ENCODE measurements at places on chromosomes 12 and 14.
A peak's percentile ranks its signal among the peaks of the same experiment; 100 is the strongest.

DNA sequence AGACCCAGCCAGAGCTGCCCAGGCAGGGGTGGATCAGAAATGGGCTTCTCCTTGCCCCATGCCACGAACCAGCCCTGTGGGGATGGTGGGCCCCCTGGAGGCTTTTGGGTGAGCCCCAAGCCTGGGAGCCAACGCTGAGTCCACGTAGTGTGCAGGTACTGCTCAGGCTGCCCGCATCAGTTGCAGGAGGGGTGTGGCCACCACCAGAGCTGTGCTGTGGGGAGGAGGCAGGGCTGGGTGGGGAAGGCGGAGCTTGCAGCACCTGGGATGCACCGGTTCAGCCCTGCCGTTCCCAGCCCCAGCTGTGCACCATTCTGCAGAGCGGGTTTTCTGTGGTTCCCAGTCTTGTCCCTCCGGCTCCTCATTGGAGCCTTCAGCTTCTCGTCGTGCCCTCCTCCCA lies 36.3 kb downstream of the IL31 start:
- DNase-seq, result no peak

GRCh38 chr12:20602641-20603391 lies 92.3 kb upstream of the SLCO1C1 start:
- peak; percentile 84 for DNase-seq

DNA sequence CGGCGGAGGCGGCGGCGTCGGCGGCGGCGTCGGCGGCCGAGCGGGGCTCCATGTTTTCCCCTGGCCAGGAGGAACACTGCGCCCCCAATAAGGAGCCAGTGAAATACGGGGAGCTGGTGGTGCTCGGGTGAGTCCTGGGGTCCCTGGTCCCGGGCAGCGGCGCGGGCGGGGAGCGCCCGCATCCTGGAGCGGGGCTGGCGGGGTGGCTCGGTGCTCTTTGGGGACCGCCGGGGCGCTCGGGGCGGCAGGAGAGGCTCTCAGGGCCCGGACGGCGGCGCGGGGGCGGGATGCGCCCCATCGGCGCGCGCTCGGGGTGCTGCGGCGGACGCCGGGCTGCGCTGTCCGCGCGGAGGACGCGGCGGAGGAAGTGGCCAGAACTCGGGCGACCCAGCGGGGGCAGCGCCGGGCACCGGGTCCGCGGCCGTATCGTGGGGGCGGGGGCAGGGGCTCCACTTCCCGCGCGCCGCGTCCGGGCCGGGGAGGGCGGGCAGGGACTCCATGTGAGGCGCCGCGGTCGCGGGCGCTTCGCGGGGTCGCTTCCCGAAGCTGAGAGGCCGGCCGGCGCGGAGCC lies 485 bp downstream of the PELI2 start:
- peak; percentile 9 for DNase-seq

DNA sequence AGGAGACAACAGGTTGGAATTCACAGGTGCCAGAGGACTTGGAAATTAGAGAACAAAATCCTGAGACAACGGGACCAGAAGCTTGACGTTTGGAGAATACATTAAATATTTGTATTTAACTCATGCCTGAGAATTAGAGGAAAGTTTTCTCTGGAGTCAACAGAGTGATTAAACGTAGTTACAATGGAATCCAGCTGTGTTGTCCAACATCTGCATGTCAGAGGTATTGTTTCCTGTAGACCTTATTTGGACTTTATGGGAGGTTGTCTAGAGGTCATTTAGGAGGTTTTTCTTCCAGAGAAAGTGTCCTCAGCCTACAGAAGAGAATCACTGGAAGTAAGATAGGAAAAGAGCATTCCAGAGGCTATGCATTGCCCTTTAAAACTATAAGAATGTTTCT lies 45.1 kb upstream of the RERGL start:
- DNase-seq, result no peak

- DNase-seq, result peak; percentile 92
Observed at GRCh38 chr12:54016478-54016964, 7.7 kb downstream of the HOXC8 start.

DNA sequence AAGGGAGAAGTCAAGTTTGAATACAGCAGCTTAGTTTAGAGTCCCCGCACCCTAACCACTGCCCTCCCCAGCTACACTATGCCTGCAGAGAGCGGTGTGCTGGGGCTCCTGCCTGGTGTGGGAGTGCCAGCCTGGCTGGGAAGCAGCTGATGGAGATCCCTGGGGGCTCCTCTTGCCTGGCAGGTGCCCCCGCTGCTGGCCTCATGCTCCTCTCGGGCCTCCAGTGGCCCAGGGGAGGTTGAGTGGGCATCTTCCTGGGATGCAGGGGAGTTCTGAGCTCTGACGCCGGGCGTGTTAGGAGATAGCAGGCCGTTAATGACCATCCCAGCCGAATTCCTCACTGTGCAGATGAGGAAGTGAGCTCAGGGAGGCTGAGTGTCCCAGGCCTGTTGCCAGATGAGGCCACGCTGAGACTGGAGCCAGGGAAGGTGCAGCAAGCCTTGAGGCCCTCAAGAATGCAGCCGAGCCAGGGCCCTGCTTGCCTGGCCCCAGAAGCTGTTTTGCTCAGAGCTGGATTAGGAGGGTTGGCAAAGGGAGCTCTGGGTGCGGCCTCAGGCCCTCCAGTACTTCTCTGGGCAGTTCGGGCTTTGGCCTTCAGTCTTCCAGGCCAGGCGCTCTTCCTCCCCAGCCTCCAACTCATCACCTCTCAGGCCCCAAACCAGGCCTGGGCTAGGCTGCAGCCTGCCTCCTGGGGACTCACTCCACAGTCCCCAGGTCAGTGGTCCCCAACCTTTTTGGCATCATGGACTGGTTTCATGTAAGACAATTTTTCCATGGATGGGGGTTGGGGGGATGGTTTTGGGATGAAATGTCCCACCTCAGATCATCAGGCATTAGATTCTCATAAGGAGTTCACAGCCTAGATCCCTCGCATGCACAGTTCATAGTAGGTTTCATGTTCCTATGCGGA lies 6.6 kb upstream of the CYP46A1 start:
- peak; percentile 12 for DNase-seq
